Central memory CD4-positive, alpha-beta T cell (primary cell): ENCODE measurements at places on chromosomes 7 and 10.

- no peak for DNase-seq
These were observed 80.8 kb downstream of the TMEM130 start for GRCh38 chr7:98788966-98789365.

DNA sequence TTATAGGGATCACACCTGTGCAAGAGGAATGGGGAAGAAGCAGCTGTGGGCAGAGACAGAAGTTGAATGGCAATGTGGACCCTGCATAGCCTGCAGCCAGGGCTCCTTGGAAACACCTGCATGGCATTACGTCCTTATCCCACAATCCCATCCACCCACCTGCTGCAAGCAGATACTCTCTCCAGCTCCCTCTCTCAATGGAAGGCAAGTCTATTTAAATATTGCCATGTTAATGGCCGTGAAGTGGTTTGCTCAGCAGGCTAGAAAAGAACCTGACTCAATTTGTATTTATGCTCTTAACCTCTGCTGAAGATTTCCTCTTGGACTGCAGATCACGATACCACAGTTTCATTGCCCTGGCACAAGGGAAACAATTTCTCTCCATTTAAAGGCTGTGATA, 417.0 kb downstream of the TYW1 start:
- DNase-seq, result no peak

- no peak for DNase-seq
These were observed 220.2 kb downstream of the EMX2 start for GRCh38 chr10:117762819-117763172.

DNA sequence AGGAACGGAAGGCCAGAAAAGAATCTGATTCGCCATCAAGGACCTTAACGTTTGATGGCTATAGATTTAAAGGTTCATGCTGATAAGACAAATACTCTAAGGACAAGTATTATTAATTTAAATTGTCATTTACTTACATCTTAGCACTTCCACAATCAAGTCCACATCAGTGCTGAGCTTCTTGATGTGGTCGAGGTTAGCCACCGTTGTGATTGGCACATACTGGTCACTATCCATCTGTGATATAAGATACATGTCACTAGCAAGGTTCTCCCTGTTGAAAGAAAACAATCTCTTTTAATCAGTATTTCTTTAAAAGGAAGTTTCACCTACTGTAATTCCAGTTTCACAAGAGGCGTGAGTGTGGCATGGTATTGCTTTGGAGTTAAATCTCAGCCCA, 88.7 kb downstream of the LARP4B start:
- no peak for DNase-seq

DNA sequence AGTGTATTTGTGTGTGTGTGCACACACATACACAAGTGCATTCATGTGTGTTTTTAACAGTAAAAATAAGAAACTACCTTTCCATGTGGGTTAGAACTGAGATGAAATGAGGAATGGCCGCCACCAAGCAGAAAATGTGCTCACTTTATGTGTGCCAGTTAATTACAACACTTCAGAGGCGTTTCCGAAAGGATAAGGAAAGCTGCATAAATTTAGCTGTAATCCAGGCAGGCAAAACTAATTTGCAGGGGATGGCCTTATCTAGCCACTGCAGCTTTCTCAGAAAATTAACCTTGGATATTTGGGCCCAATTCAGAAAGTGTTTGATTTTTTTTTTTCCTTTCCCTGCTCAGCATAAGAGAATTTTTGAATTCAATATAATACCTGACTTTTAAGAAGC, 328.8 kb upstream of the PHF14 start:
- no peak for DNase-seq

DNA sequence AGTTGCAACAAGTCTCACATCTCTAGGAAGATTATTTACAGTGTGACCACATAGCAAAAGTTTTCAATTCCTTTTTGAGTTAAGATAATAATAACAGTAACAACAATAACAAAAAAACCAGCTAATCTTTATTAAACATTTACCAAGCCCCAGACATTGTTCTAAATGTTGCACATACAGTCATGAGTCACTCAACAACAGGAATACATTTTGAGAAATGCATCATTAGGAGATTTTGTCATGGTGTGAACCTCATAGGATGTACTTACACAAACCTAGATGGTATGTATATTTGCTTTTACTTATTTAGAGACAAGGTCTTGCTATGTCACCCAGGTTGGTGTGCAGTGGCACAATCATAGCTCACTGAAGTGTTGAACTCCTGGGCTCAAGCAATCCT, 52.0 kb downstream of the SPAM1 start:
- no peak for DNase-seq

DNA sequence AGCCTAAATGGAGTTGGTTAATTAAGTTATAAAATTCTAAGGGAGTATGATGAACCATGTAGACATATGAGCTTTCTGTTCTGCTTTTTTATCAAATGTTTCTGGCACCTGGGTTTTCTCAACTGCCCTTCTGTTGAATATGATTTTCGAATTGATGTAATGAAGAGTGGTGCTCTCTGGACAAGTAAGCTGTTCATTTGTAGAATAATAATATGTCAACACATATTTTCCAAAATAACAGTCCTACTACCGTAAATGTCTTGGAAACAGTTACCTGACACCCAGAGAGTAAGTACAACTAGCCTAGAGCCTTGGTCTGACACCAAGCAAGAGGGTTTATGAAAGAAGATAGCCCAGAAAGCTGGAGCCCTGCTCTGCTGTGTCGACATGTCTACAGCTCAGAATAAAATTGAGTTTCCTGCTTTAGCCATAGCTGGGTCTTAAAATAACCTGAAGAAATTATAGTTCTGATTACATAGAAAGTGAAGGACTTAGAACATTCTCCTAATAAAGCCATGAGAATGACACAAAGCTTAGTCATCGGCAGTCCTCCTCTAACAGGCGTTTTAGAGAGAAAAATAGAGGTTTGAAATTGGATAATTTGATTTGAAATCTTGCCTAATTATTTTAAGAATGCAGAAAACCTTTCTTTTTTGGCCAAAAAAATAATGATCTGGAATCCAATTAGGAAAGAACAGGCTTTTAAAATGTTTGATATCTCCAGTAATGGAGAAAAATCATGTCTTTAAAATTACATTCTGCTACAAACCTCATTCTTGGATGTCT, 25.1 kb downstream of the HDAC9 start:
- no peak for DNase-seq

DNA sequence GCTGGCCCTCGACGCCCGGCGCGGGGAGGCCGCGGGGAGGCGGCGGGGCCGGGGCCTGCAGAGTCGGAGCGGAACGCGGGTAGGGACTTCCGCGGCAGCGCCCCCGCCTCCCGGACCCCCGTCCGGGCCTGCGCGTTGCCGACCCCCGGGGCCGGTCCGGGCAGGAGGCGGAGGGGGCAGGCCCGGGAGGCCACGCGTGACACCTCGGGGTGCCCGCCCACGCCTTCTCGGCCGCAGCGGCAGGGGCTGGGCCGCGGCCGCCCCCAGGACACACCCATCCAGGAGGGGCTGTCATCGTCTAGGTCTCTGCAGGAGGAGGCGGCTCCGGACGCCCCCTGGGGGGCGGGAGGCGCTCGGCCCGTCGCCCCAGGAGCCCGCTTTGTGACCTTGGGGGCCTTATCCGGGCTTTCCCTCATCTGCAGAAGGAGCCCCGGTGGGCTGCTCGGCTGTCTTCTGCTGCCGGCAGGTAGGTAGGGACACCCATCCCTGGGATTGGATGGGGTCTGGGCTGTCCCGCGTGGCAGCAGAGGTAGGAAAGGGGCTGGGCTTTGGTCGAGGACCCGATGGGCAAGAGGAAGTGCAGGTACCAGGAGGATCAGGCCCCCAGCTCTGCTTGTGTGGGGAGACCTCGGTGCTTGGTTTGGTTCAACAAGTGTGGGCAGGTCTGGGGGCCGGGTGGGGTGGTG, 569 bp downstream of the ZNF316 start:
- peak; percentile 37 for DNase-seq
